HT-29 (cell line): ENCODE measurements at places on chromosomes 5 and 9.

DNA sequence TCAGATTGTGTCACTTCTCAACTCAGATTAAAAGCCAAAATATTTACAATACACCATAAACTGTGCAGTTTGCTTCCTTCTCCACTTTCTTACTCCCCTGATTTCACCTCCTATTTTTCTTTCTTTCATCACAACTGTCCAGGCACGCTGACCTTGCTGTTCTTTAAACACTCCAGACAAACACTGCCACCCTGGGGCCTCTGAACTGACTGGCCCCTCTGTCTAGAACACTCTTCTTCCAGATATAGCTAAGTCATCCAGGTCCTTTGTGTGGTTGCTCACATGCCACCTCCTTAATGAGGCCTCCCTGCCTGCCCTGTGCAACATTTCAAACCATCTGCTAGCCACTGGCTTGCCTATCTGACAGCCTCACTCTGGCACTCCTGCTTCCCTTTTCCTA is 46.6 kb downstream of the ATG10 start:
- no peak for DNase-seq

DNA sequence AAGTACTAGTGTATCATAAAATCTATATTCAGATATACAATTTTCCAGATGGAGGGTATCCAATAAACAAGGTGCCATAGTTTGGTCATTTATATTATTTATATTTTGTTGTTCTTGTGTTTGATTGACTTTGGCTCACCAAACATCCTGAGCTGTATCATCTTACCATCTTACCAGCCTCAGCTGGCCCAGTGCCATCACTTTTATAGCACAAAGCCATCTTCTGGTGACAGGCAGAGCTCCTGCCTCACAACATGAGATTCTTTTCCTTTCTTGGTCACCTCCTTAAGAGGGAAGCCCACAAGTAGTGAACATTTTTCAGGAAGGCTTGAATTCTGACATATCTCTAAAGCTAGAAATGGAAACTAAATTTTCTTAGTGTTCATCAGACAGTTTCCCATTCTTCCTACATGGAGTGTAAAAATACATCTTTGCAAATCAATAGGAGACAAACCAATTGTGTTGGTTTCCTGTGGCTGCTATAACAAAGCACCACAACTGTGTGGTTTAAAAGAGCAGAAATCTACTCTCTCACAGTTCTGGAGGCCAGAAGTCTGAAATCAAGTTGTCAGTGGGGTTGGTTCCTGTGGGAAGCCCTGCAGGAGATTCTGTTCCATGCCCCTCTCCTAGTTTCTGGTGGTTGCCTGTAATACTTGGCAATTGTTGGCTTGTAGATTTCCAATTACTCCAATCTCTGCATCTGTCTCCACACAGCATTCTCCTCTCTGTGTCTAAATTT is 341.8 kb downstream of the MAN2A1 start:
- peak; percentile 7 for DNase-seq

GRCh38 chr5:61346511-61346910 is 14.5 kb downstream of the ZSWIM6 start:
- DNase-seq: no peak

- DNase-seq: no peak
Measured at GRCh38 chr5:80874162-80874561, 86.0 kb upstream of the RASGRF2 start.

DNA sequence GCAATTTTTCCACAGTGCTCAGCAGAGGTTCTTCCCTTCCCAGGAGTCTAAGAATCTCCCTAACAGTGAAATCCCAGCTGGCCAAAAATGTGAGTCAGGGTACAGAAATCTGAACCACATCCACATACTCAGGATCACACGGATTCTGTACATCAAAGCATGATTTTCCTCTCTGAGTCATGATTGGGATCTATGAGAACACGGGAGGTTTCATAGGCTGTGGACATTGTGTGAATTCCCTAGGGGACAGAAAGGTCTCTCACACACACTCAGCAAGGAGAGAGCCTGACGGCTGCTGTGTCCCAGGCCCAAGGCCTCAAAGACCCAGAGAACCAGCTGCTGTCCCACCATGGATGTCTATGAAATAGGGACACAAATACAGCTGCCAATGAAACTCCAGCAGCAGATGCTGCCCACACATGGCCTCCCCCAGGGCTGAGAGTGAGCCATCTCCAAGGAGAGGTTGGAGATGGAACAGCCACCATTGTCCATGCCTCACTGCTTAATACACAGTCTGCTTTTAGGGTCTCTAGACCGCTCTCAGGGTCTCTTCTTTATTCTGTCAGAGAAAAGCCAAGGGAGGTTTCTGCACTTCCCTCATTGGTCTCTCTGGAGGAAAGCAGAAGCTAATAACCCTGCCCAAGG is 102.7 kb downstream of the ADAMTS12 start:
- no peak for DNase-seq

- DNase-seq: no peak
Measured at GRCh38 chr5:141508798-141509611, 20.1 kb downstream of the PCDHGC5 start.

DNA sequence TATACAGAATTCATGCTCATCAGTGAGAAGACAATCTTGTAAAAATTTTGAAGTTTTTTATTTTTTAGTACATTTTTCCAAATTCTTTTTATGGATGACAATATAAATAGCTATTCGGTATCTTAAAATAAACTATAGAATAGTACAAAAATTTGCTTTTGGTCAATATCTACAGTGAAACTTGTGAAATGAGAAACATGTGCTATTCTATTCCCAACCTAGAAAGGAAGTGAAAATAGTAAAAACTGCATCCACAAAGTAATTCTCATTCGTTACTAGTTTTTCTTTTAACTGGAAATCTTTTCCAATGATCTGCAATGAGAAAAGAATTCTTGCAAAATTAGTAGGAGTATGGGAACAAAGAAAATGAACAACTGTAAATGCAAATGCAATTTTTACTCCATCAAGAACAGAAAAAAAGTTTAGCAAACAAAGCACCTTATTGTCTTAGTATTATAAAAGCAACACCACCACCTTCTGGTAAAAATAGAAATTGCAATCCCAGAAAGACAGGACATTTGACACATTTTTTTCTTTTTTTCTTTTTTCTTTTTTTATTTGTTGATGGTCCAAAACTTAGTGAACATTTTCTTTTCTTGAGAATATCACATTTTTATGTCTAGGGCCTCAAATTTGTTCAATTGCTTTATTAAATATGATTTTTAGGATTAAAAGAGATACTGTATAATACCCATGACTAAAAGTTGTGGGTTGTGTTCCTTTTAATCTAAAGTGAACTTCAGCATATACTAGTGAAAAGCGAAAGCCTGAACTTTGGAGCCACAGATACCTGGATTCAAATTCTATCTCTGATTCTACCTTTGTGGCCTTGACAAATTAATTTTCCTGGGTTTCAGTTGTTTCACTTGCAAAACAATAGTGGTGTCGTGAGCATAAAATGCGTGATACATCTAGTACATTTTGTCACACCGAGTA is 72.3 kb downstream of the SLCO4C1 start:
- DNase-seq: peak; percentile 79

DNA sequence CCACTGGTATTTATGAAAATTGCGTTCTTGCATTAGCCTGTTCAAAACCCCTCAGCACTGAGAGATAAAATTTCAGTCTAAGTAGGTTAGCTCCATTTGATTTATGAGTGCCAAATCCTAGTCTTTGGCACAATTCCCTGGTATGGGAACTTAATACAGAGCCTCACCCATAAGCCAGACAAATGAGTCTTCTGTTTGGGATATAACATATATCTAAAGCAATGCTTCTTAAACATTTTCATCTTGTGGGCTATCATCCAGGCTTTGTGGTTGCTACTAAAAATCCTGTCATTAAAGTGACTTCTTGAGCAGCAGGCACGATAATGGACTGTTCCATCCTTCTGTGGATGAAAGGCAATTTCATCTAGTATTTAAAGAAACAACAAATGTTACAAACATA is 419.5 kb upstream of the ACTBL2 start:
- no peak for DNase-seq

GRCh38 chr9:5113523-5113922 is 71.9 kb downstream of the INSL6 start:
- DNase-seq: no peak

GRCh38 chr5:93883459-93883858 is 142.1 kb upstream of the POU5F2 start:
- DNase-seq: no peak

DNA sequence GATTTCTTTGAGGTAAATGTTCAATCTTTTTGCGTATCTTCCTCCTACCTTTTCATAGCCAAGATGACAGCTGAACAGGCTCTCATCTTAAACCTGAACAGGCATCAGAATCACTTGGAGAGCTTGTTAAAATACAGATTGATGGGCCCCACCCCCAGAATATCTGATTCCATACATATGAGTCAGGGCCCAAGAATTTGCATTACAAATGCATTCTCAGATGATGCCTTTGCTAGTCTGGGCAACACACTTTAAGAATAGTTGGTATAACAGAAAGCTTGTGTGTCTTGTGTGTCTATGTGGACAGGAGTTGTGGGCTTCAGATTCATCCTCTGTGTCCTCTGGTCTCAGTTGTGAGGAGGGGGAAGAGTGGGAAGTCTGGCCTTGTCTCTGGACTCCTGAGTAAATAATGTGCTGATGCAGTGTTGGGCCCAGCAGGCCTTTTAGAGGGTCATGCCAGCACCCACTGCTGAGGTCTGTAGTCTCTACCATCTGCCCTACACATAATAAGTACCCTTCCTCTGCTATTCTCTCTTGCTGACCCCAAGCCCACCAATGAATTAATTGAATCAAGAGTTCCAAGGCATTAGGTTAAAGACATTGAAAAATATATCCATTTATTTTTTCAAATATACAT is 43.1 kb downstream of the PTCD2 start:
- DNase-seq: no peak

DNA sequence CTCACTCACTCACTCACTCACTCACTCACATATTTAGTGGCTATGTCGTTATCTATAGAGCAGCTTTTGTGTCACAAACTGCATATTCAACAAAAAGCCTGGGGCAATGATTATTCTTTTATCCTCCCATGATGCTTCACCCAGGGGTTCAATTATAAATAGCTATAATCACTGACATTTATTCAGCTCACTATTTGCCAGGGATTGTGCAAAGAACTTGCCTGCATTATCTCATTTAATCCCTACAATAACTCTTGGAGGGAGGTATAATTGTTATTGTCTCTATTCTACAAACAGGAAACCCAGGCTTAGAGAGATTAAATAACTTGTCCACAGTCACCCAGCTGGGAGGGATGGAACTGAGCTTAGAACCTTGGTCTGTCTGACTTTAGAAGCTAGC is 298.0 kb upstream of the MSX2 start:
- no peak for DNase-seq

DNA sequence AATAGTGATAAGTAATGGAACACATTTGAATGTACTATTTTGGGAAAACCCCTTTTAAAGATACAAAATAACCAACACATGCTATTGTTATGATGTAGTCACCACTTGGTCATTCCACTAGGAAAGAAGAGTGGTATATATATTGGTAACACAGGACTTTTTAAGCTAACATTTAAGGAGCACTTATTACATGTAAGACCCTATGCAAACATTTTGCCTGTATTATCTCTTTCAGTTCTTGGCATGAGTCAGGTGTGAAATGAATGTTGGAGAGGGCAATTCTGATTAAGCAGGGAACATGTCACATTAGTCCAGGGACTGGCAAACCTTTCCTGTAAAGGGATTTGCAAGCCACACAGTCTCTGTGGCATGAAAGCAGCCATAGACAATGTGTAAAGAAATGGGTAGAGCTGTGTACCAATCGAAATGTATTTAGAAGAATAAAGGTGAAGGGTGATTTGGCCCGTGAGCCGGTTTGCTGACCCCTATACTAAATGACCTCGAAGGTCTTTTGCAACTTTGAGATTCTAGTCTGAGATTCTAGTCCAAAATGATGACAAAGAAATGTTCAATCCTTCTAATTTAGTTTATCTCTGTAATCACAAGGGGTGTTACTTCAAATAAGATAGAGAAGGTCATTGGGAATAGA is 15.3 kb downstream of the ABLIM3 start:
- DNase-seq: no peak

- no peak for DNase-seq
Measured at GRCh38 chr9:108386859-108387384, 468.9 kb downstream of the ACTL7B start.

- no peak for DNase-seq
Measured at GRCh38 chr5:59596586-59597350, 296.8 kb downstream of the PDE4D start.

GRCh38 chr9:136228107-136228875 is 17.3 kb downstream of the QSOX2 start:
- DNase-seq: peak; percentile 67

DNA sequence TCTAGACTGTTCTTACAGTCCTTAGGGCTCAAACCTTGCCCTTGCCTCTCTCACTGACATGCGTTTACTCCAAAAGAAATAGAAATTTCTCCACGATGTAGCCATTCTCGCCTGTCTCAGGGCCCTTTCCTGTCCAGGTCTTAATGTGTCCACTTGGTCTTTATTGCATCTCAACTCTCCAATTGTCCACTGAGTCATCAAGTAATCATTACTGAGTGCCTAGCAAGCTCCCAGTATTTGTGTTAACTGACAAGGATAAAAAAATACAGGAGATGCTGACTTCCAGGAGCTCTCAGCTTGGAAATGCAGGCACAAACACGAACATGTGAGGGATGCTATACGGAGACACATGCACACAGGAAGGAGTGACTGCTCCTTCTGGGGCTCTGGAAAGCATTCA is 147.3 kb downstream of the ARSB start:
- DNase-seq: no peak

- peak; percentile 2 for DNase-seq
Measured at GRCh38 chr9:108300306-108301287, 555.2 kb downstream of the ACTL7B start.

DNA sequence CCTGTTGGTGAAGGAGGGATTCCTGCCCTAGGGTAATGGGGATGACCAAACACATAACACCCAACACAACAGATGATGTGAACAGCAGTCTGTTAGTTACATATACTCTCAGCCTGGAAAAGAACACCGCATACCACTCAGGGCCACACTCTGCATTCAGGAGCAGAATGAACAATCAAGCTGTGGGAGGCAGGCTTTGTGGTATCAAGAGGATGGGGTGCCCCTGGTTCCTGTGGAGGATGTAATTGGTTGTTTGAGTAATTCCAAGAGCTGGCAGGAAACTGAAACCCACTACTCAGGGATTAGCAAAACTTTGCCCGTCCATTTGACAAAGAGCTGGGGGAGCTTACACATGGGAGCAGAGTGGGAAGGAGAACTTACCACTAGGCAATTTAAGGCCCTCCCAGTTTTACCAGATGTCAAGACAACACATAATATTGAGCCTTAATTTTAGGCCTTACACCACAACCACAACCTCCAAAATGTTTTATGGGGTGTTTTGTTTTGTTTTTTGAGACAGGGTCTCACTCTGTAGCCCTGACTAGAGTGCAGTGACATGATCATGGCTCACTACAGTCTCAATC is 15.6 kb upstream of the PRKAA1 start:
- no peak for DNase-seq

DNA sequence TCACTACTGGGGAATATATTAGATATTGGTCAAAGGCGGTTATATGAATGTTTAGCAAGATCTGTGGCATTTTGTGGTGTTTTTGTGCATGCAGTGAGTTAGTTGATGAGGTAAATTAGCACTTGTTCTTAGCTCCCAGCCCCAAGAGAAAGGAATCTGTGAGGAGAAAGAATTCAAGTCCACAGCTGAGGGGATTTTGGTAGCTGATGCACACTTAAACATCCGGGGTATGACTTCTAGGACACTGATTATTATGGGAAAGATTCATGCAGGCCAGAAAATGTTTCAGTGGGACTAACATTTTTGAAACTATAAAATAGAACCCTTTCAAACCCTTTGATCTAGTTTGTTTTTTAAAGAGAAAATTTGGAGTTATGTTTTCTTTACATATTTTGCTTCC is 118.2 kb upstream of the RPS23 start:
- no peak for DNase-seq
